ENCODE measurements at places on chromosomes 5 and 9.

GRCh38 chr5:87541033-87541432 lies 128.3 kb upstream of the CCNH start:
- DNase-seq = peak; percentile 23

DNA sequence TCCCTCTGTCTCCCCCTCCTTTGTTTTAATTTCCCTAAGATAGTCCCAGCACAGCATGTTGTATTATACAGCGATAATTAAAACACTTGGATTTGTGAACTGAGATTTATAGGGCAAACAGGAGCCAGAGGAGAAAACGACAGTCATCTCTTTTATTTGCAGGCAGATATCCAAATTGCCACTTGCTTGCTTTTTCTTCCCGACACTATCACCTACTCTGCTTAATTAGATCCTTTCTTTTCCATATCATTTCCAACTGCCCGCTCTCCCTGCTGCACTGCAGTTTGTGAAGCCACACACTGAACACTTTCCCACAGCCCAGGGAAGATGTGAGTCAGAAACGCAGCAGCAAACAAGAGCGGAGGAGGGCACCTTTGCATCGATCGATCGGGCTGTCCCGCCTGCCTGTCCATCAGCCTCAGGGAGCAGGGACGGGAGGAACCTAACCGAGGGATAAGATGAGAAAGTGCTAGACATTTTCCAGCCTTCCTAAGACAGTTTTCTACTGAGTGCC lies 35.8 kb upstream of the SPRY4 start:
- peak; percentile 62 for DNase-seq

DNA sequence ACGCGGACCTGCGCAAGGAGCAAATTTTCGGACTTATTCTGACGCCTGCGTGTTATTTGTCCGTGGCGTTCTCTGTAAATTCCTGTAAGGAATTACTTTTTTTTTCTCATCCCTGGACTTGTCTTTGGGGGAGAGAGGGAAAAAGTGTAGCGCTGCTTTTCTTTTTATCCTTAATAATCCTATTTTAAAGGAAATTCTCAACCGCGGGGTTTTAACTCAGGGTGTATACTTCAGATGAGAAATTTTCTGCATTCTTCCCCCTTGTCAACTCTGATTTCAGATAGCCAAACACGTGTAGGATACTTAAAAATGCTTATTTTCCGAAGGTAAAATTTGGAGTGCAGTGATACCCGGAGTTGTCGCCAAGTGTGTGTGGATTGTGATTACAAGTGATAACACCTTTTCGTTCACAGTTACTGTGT lies 853 bp downstream of the DCP2 start:
- peak; percentile 8 for DNase-seq

DNA sequence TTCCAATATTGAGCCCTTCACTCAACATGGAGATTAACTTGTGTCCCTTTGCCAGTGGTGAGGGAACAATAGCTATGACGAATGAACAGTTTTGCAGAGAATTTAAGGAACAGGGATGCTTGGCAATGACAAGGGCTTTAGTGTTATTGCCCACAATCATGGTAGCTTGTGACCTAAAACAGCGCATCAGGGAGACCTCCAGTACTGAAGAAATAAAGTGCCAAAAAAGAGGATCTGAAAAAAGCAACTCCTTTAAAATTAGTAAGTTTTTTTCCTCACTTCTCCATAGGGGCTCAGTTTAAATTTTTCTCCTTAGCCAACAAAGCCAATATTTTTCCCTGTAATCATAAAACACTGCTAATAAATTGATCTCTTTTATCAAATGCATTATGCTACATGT lies 41.8 kb upstream of the PAM start:
- no peak for DNase-seq

DNA sequence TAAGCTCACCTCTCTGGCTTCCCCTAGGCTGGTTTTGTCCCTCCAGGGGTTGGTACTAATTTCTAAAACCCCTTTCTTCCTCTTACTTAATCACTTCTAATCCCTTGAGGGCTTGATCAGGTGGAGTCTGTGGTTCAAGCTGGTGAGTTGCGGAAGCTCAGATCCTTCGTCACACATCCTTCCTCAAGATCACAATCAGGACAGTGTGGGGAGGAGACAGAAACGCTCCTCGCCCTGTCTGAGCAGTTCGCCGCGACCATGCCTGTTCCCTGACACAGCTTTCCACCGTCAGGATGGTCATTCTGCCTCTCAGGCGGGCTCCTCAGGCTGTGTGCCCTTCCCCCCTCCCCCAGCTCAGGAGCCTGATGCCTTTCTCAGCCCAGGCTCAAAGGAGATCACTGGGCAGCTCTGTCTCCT lies 24.3 kb downstream of the CPLX2 start:
- DNase-seq = no peak

DNA sequence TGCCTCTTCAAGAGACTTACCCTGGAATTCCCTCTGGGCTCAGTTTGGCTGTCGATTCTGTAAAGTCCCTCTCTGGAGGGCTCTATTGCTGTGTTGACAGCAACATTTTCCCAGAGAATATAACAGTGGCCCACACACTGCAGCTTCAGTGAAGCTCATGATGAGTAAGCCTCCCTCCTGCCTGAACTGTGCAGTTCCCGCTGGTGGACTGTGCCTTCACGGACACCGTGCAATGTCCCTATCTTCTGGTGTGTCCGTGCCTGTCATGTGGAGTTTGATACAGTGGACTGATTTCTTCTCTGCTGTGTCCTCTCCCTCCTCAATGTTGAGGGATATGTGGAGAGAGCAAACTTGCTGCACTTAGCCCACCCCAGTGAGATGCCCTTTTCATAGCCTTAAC lies 109.0 kb downstream of the NTRK2 start:
- no peak for DNase-seq

DNA sequence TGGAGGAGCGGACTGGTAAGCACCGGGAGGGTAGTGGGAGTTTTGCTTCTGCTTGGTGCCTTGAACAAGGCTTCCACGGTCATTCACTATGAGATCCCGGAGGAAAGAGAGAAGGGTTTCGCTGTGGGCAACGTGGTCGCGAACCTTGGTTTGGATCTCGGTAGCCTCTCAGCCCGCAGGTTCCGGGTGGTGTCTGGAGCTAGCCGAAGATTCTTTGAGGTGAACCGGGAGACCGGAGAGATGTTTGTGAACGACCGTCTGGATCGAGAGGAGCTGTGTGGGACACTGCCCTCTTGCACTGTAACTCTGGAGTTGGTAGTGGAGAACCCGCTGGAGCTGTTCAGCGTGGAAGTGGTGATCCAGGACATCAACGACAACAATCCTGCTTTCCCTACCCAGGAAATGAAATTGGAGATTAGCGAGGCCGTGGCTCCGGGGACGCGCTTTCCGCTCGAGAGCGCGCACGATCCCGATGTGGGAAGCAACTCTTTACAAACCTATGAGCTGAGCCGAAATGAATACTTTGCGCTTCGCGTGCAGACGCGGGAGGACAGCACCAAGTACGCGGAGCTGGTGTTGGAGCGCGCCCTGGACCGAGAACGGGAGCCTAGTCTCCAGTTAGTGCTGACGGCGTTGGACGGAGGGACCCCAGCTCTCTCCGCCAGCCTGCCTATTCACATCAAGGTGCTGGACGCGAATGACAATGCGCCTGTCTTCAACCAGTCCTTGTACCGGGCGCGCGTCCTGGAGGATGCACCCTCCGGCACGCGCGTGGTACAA lies 556 bp downstream of the PCDHGC3 start:
- no peak for DNase-seq

DNA sequence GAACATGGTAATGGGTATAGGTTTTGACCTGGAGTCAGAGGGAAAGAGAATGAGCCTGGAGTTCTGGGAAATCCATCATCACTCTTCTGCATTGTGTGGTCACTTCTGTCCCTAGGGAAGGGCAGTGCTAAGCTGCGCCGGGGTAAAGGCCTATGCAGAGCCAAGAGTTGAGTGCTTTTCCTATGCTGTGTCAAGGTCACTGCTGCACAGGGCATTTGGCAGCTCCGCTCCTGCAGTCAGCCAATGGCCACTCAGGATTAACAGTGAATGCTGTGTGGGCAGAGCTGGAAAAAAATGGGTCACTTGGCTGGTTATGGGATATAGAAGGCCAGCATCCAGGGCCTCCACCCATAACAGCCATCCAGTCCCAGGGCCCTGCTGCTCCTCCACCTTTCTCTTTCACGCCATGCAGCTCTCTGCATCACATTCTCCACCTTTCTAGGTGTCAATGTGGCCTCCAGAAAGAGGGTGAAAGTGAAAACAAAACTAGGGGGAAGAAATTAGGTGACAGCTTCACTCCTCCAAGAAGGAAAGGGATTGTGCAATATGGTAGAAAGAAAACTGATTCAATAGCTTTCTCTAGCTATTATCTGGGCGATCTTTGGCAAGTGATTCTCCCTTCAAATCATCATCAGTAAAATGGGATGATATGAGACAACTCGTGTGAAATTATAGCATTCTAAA lies 279.3 kb upstream of the ANKRD55 start:
- DNase-seq = no peak

DNA sequence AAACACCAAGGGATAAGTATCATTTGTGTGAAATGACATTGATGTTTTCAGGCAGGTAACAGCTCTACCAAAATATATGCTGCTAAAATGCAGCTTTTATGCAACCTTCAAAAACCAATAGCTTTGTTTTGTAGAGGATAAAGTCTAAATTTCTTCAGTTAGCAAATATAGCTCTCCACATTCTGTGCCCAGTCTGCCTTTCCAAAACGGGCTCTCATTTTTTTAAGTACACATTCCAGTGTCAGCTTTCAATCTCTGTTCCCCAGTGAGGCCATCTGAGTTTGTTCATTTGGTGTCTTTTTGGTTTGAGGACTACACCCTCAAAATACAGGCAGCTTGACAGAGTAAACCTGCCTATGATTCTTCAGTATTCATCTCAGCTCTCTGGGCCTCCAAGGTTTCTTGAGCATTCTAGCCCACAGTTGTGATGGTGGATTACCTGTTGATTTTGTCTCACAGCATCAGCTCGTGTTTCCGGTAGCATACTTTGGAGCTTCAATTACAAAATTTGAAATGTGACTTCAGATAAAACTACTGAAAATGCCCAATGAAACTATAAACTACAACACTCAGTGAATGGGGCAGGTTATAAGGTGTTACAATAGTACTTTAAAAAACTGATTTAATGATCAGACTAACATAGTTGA lies 55.7 kb downstream of the NR3C1 start:
- no peak for DNase-seq

- DNase-seq = no peak
Measured at GRCh38 chr9:21513431-21513830, 31.3 kb upstream of the IFNE start.

- no peak for DNase-seq
Measured at GRCh38 chr5:95993776-95994175, 32.1 kb upstream of the ELL2 start.

- DNase-seq = no peak
Measured at GRCh38 chr9:87628346-87628745, 97.6 kb upstream of the CTSL start.

- no peak for DNase-seq
Measured at GRCh38 chr9:120545701-120546550, 34.0 kb downstream of the CDK5RAP2 start.

- DNase-seq = no peak
Measured at GRCh38 chr9:5514617-5515260, 4.4 kb downstream of the PDCD1LG2 start.

- no peak for DNase-seq
Measured at GRCh38 chr5:103571730-103572129, 9.1 kb upstream of the NUDT12 start.

DNA sequence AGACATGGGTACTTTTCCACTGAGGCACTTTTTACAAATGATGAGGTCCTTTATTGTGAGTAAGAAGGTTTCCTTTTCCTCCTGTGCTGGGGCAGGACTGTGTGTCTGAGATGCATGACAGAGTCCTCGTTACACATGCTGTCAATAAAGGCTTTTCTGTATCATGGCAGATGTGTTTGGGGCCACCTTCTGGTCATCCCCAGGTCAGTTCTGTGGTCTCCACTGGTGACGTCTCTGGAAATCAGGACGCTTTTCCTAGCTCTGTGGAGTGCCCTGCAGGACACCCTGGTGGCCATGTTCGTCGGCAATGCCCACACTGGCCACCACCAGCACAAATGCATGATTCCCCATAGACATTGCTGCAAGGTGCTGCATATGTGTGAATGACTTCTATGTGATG lies 2.8 kb downstream of the CMBL start:
- DNase-seq = no peak

DNA sequence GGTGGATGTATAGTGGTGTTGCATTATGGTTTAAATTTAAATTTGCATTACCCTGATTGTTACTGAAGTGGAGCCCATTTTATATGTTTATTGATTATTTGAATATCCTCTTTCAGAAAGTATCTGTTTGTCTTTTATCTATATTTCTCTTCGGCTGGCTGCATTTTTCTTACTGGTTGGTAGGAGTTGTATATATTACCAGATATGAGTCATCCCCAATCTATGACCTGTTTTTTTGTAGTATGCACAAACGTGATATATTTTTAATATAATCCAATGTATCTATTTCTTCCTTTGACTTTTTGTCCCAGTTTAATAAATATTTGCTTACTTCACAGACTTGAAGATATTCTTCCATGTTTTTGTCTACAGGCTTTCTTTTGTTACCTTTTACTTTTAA lies 29.3 kb upstream of the CAMK4 start:
- DNase-seq = no peak

- DNase-seq = no peak
Measured at GRCh38 chr5:93058309-93058708, 522.7 kb downstream of the NR2F1-AS1 start.

DNA sequence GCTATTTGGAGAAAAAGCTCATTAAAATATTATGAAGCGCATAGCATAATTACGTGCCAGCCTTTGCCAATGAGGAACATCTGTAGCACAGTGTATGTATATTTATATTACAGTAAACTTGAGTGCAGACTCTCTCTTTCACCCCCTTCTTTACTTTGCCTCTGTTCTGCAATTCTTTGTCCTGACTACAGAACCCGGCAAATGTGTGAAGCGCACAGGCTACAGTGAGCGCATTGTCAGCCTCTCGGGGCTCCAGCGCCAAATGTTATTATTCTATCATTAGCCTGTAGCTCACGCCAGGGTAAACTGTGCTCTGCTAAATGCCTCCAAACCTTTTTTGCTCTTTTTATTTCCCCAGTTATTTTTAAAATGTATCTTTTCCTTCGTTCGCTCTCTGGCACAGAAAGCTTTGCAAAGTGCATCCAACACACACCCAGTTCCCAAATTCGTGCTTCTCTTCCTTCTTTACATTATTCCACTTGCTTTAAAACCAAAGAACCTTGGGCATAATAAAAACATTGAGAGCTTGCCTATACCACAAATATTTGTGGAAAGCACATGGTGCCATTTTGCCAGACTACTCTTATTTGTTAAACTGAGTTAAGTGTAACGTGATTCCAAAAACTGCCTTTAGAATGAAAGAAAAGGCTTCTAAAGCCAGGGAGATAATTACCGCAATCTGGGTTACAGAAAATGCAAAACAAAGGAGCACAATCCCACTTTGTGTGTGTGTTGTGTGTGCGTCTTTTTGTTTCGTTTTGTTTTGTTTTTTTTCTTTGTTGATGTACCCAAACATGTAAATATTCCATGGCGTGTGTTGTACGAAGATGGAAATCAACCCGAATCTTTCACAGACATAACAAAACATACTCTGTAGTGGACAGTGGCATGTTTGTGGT lies 164.1 kb upstream of the MPDZ start:
- no peak for DNase-seq

Measured in LoVo (cell line).